Tongue (tissue), 3 donors: ENCODE measurements at places on chromosomes 1 and 21.

- no peak for DNase-seq
These were observed 86.0 kb downstream of the SLC25A24 start for GRCh38 chr1:108114033-108114599.

GRCh38 chr1:154755858-154756730 lies 114.0 kb downstream of the KCNN3 start:
- DNase-seq, result no peak

DNA sequence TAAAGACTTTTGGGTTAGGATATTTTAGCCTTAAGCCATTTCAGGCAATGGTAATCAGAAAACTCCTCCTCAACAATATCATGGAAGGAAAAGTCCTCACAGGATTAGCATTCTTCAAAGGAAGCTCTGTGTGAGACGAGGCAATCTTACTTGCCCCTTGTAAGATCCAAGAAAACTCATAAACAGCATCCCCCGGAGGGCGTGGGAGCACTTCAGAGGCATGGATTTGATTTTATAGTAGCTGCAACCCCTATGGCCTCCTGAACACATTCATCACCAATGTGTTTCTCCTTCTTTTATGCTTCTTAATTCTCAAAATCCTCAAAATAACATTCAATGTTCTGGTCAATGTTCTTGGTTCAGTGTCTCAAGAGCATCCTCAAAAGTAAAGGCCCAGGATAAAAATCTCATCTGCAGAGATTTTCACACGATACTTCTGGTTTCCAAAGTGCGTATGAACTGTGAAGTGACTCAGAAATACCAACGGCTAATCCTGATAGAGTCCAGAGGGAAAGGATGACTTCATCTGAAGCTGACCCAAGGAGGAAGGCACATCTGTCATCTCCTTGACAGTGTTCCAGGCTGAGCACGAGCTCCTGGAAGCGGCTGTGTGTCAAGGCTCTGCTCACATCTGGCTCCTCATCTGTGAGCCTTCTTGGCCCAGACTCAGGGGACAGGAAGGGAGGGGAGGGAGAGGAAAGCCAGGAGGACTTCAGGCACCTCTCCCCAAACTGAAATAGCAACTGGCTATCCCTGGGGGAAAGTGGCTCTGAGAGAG lies 49.3 kb upstream of the PSEN2 start:
- peak; percentile 97 for DNase-seq

DNA sequence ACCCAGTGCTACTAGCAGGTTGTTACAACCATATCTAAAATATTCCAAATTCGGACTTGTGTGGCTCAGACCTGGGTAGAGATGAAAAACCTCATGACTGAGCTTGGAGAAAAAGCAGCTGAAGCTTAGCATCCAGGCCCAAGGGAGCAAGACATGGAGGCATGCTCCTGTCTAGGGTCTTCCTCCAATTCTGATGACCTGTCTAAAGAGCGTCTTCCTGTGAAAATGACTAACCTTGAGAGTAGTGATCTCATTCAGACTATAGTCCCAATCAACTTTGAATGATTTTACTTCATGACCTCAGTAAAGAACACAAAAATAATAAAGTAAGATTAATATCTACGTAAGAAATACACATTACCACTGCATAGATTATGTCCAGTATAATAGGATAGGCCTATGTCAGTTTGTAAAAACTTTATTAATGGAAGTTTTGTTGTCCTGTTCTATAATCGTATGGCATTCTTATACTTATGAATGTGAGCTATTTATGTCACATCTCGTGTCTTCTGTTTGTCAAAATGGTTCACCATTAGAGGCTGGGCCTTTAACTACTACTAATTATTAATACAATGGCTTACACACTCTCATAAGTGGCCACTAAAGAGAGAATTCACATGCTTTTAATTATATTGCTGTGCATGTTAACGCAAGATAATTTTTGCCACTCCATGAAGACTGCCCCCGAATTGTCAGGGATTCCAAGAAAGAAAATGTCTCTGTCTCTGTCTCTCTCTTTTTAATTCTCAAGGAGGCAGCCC lies 201.3 kb downstream of the NCAM2 start:
- no peak for DNase-seq

DNA sequence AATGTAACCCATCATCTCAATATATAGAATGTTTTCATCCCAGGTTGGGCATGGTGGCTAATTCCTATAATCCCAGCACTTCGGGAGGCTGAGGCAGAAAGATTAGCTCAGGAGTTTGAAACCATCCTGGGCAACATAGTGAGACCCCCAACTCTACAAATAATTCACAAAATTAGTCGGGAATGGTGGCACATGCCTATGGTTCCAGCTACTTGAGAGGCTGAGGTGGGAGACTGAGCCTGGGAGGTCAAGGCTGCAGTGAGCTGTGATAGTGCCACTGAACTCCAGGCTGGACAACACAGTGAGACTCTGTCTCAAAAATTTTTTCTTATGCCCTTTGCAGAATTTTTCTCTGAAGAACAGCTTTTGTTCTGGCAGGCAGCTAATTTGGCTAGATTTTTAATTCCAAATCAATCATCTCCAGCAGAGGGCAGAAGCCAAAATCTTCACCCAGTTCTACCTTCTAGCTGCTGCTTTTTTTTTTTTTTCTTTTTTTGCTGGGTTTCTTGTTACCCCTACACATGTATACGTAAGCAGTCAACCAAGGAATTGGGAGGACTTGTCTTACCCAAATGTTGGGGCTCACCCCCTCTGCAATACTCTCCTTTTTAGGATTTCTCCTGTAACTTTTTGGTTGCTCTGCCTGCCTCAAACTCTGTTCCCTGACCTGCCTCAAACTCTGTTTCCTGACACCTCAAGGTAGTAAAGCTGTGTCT lies 2.7 kb upstream of the RAD54L start:
- peak; percentile 21 for DNase-seq

GRCh38 chr21:34974162-34974981 lies 74.7 kb downstream of the RUNX1 start:
- DNase-seq, result no peak

- no peak for DNase-seq
These were observed 1234.8 kb downstream of the MRPL39 start for GRCh38 chr21:24372506-24372905.

DNA sequence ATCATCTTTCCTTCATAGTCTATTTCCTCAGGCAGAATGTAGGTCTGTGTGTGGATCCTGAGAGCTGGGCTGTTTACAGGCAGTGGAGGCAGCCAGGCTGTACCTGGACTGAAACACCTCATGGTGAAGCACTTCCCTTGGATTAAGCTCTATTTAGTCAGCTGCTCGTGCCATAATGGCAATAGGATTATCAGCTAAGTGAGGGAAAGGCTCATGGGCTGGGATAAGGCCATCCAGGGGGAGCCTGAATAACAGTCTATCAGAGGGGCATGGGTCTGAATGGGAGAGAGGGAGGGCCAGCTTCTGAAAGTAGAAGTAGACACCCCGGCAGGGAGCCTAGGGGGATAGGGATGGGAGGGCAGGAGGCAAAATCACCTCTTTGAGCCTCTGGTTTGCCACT lies 8.3 kb downstream of the RNASEL start:
- no peak for DNase-seq

- no peak for DNase-seq
These were observed 94.1 kb downstream of the PGBD5 start for GRCh38 chr1:230332061-230332460.

DNA sequence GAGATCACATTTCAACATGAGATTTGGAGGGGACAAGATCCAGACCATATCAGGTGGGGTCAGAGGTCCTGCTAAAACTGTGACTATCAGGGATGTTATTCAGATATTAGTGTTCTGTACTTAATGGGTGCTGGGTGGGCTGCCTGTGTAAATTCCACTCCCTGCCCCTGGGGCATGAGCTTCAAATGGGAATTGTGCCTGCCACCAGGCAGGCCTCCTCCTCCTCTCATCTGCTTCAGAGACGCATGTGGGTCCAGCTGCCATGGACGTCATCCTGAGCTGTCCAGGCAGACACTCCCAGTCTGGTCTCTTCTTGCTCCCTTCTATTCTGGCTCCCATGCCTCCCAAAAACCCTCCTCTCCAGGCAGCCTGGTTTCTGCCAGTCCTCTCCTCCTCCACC lies 10.4 kb downstream of the QSOX1 start:
- no peak for DNase-seq

DNA sequence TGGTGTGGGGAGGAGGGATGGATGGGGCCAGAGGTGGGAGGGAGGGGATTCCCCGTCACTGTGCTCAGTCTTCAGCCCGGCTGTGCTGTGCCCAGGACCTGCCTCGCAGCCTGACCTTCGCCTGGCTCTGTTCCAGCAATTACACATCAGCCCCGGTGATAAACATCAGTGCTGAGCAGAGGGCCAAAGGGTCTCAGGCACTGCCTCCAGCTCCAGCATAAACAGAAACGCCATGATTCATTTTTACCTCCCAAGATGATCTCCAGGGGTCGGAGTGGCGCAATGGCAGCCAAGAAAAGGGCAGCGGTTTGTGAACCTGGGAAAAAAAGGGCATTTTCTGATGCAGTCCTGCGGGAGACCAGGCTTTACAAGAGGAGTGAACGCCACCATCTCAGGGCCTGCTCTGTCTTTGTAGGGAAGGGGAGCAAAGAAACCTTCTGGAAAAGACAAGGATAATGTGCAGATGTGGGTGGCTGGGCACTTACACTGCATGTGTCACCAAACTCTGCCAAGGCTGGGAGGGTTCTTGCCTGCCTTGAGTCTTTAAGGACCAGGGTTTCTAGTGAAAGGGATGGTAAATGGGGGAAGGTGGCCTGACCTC lies 28.1 kb downstream of the SHISA4 start:
- DNase-seq, result peak; percentile 29
